ENCODE measurements at places on chromosomes 2 and 18.

- no peak for DNase-seq
Observed at GRCh38 chr2:180539541-180539940, 440.9 kb upstream of the UBE2E3 start.

- no peak for DNase-seq
Observed at GRCh38 chr2:172096626-172097547, 5.8 kb downstream of the DLX2 start.

DNA sequence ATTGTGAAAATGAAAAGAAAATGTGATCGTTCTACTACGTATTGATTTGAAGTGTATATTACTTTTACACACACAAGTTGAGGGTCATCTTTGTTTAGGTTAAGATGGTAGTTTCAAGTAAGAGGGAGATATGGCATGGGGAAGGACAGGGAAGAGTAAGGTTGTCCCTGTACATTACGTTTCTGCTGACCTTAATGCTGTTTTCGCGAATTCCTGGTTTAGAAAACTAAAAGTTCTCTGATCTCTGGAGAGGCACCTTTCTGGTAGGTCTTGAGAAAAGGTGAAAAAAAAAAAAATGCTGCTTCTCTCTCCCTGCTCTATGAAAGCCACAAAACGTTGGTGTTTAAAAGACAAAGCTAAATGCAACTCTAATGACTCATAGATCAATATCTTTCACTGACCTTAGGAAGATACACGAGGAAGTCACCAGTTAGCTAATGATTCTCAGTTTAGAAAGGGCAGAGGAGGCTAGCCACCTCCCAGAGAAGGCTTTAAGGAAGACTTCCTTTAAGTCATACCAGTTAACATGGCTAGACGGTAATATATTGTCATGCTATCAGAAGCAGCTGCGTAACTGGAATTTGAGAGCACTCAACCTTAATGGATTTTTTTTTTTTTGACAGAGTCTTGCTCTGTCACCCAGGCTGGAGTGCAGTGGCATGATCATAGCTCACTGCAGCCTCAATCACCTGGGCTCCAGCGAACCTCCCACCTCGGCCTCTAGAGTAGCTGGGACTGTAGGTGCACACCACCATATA is 13.2 kb downstream of the TXNDC2 start:
- DNase-seq, result no peak

- no peak for DNase-seq
Observed at GRCh38 chr2:47221039-47221438, 65.9 kb upstream of the STPG4 start.

GRCh38 chr2:73897240-73897583 is 4.4 kb downstream of the ACTG2 start:
- DNase-seq, result no peak

- DNase-seq, result peak; percentile 41
Observed at GRCh38 chr2:172427990-172428831, 825 bp downstream of the ITGA6 start.

DNA sequence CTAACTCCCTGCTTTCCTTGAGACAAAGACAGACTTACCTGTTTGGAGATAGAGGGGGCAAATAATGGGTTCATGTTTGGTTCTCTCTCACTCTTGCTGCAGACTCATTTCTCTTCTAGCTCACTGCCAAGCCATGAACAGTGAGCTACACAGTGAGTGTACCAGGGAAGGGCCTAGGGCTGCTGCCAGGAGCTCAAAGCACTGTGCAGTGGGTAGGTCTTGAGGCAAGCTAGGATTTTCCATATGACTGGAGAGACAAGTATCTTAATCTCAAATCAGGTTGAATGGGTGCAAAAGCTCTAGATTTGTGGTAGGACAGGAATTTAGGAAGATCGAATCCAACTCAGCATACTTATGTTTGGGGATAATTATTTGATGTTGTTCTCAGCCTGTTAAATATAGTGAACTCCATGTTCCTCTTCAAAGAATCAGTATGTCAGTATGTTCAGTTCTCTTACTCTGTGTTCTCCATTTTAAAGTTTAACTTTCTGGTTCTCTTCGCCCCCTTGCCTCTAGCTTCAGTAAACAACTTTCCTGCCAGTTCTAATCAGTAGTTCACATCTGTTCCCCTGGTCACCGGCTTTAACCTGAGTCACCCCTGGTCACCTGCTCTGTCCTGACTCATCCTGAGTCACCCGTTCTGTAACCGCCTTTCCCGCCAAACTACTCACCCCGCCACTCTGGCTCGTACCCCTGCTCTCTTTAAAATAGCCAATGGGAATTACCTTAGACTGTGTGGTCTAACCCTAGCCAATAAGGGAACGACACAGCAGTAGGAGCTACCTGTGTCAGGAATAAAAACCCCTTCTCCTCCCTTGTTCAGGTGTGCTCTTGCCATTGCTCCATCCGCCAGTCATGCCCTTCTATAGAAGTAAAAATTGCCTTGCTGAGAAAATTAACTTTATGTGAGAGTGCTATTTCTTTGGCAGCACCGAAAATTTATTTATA is 21.9 kb downstream of the SLC25A52 start:
- DNase-seq, result no peak

- DNase-seq, result no peak
Observed at GRCh38 chr2:46521215-46521683, 41.9 kb downstream of the TMEM247 start.

- DNase-seq, result no peak
Observed at GRCh38 chr2:171136024-171136423, 24.7 kb downstream of the TLK1 start.

DNA sequence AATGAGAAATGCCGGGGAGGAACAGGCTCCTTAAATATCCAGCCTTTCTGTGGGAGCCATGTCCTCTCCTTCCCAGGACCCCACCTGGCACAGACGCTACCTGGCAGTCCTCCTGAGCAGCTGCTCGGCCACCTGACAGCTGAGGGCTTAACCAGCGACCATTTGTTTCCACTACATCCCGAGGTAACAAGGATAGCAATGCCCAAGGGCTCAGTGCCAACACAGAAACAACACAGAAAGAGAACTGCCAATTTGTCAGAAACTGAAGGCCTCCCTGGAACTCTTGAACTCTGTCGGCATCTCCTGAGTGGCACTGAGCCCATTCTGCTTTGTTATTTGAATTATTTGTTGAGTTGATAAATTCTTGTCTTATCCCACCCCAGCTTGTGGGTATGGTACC is 122.2 kb upstream of the ARHGAP28 start:
- no peak for DNase-seq

DNA sequence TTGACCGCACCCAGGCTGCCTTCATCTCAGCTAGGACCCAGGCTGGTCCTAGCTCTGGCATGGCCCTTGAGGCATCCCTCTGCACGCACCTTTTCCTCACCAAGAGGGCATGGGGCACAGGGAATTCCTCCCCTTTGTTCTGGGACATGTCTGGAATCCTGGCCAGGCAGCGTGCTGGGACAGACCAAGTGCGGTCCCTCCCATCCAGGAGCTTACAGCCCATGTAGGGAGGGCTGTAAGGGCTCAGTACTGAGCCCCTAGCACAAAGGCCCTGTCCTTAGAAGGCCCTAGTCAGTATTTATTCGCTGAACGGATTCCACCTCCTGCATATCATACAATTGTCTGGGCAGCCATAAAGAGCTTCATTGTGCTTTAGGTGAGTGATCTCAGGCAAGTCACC is 3.0 kb downstream of the TMEM37 start:
- no peak for DNase-seq

DNA sequence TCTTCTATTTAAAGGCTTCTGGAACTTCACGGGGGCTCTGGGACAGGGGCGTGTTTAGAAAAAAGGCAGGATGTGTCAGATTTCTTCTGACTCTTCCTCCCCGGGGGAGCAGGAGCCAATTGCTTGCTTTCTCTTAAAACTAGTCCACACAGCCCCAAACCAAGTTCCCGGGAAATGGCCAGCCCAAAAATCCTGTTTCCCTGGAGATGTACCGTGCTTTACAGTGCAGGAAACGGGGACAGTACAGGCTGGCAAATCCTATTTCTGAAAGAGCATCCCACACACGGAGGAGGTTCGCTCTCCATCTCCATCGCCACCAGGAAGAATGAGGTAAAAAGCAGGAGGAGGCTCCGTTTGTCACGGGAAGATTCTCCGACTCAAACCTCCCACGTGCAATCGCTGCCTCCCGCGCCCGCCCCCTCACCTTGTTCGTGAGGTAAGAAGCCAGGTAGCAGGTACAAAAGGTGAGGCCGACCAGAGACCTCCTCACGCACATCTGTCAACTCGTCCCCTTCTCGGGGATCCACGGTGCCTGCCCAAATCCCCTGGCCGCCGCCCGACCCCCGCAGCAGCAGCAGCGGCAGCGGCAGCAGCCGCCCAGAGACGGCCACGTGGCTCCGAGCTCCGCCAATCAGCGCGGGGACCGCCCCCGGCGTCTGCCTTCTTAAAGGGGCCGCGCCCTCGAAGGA is 15.6 kb upstream of the RIOK3 start:
- peak; percentile 44 for DNase-seq

- no peak for DNase-seq
Observed at GRCh38 chr18:31040686-31041270, 1.8 kb downstream of the DSC3 start.

DNA sequence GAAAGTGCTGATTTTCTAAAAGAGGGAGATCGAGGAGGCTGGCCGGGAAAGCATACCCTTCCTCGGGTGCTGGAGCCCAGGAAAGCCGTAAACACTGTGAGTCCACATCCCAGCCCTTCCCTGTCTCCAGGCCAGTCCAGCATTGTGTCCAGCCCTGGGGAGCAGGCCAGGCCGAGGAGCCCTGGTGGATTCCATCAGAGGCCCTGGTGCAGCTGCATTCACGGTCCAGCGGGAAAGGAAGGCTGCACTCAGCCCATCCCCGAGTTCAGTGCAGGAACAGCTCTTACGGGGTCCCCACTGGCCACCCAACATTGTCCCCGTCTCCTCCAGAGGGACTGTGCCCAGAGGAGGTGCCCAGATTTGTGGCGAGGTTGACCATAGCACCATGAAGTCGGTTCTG is 218.6 kb downstream of the KLHL29 start:
- DNase-seq, result no peak

GRCh38 chr18:77123320-77124231 is 9.0 kb downstream of the MBP start:
- DNase-seq, result no peak

DNA sequence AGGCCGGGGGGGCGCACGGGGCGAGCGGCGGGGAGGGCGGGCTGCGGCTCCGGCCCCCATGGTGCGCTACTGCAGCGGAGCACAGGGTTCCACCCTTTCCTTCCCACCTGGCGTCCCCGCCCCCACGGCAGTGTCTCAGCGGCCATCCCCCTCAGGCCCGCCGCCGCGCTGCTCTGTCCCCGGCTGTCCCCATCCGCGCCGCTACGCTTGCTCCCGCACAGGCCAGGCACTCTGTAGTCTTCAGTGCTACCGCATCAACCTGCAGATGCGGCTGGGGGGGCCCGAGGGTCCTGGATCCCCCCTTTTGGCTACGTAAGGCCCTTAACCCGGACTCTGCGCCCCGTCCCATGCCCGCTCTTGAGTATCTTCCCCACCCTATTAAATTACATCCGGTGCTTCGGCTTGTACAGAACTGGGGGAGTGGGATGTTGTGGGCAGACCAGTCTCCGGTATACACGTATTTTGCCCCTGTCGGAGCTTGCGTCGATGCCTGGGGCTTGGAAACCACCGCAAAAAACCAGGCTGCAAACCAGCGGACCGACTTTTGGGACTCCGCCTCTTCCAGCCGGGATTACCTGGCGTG is 598 bp upstream of the WBP1 start:
- peak; percentile 72 for DNase-seq

DNA sequence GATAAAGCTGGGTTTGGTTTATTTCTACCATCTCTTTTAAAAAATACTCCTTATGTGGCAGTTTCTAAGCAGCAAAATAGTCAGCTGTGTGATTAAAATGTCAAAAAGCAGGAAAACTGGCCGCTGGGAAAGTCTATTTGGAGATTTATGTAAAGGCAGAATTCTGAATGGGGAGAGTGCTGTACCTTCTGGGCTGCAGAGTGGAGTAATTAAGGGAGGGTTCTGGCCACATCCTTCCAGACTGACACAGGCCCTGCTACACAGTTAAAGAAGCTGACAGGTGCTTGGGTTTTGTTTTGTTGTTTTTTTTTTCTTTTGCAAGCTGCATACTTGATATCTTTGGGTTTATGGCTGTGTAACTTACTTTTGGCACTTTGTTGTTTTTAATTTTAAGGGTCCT is 157.2 kb downstream of the WDSUB1 start:
- no peak for DNase-seq

DNA sequence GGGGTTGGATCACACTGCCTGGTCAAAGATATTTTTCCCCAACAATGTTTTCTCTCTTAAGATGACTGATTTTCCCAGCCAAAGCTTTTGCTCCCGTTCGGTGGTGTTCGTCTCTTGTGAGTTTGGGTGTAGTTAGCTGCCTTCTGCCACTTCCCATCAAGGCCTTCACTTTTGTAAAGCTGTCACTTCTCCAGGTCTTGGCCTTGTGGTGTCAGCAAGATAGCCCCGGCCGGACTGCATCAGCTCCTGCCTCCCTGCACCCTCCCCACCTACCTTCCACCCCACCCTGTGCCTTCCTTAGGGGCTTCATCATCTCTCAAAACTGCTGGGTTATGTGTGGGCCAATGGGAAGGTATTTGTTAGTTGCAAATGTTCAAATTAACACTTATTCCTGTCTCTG is 228.9 kb downstream of the BCL11A start:
- no peak for DNase-seq

GRCh38 chr2:215624423-215624829 is 188.6 kb upstream of the FN1 start:
- DNase-seq, result no peak

DNA sequence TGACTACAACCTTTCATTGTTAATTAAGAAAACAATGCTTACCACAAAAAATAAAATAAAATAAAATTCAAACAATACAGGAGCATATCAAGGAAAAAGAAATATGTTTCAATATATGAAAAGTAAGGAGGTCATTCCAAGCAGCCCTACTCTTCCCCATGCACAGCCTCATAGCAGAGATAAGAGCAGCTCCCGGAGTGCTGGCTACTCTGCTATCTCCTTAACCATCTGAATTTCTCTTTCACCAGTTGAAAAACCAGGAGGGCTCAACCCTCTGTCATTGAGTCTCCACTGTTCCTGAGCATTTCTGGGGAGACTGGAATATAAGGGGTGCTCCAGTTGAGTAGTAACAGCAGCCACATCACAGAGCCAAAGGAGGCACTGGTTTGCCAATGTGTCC is 201.4 kb downstream of the TCF4 start:
- no peak for DNase-seq

GRCh38 chr2:71898851-71899681 is 248.6 kb downstream of the CYP26B1 start:
- no peak for DNase-seq
